PC-9 (cell line): ENCODE measurements at places on chromosomes 11 and 22. TPM values are rescaled to one million over a fixed set of nuclear protein-coding genes. Genes with fewer than 3 reads are reported as not detected.
A peak's percentile ranks its signal among the peaks of the same experiment; 100 is the strongest.

DNA sequence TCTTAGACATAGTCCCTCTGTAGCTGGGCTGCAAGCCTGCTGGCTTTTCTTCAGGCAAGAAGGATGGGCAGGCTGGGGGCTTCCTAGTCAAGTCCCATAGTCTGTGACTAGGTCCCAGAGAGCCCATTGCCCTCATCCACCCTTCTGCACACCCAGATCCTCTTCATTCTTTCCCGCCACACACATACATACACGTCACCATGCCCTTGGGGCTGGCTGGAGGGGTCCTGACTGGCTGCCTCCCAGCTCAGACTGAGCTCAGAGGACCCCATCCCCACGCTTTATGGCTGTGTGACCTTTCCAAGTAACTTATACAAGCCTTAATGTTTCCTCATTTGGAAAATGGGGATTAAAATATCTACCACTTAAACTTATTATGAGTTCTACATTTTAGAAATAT, 13.5 kb upstream of the PPFIBP2 start:
- no peaks in the 10 kb centered on the region for H3K4me1 ChIP-seq
- H3K36me3 ChIP-seq, result no peaks in the 10 kb centered on the region
- no peak overlapping the region for H3K27ac ChIP-seq
- H3K4me3 ChIP-seq, result no peak overlapping the region
- DNase-seq, result no peak

GRCh38 chr11:124793466-124794278, 6.5 kb downstream of the MSANTD2 start:
- no peaks in the 10 kb centered on the region for H3K36me3 ChIP-seq
- H3K27ac ChIP-seq, result no peak overlapping the region
- peaks cover 33% of the 10 kb centered on the region for H3K4me1 ChIP-seq
- peak; percentile 67 for DNase-seq

DNA sequence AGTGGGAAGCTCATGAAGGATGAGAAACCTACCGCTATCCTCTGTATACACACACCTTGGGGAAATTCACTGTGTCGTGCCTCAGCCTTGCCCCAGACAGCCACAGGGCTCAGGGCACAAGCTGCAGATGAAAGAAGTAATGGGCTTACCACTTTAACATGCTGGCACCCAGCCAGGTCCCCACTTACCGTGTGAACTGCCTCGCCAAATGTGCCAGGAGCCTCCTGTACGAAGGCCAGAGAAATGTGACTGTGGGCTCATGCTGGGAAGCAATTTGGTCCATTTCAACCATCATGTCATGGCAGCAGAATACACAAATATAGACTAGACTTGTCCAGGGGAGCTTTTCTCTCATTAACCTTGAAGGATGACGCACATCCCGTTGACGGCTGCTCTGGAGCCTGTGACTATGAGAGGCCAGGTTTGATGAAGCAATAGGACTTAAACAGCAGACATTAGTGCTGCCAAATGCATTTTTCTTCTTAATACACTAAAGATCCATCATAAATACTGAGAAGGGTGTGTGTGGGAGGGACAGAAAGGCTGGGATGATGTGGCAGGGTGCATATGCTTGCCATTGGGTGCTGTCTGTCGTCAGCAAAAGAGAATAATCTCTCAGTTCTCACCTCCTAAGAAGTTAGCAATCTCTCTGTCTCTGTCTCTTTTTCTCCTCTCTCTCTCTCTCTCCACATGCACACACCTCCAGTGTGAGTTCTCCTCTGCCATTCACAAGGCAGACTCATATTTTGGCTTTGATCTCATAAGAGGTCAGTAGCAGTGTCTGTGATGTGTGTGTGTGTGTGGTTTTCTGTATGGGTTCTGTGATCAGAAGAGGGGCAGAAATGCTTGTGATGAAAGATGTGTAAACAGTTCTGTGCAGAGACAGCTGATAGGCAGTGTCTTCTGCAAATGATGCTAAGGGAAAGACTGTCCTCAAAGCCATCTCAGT, 142.4 kb downstream of the KIRREL3 start:
- H3K4me1 ChIP-seq, result no peaks in the 10 kb centered on the region
- H3K27ac ChIP-seq, result no peak overlapping the region
- no peaks in the 10 kb centered on the region for H3K36me3 ChIP-seq
- H3K4me3 ChIP-seq, result no peak overlapping the region

Gene OR5AS1
- total RNA-seq, result not detected in 2 replicates

DNA sequence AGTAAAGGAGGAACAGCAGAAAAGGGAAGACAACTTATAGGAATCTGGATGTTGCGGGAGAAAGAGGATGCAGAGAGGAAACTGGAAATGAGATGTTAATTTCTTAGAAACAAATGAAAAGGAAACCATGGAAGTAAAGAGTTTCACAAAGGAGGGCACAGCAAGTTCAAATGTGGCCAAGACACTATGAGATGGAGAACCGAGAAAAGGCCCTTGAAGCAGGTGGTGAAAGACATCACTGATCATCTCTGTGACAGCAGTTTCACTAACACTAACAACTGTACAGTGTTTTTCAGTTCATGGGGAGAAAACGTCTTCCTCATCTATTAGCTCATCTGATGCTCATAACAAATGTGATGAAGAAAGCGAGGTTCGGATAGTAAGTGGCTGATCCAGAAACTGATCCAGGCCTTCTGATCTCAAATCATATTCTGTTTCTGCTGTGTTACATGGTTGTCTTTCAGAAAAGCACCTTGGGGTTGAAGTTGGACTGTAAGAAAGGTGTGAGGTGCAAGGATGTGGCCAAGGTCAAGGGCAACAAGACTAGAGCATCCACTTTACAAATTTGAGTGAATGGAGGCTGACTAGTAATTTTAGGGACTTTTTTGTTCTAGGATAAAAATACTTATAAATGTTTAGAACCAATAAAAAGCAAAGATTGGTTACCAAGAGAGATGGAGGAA, 492.1 kb upstream of the CADM1 start:
- no peaks in the 10 kb centered on the region for H3K4me1 ChIP-seq
- no peak overlapping the region for H3K4me3 ChIP-seq
- H3K27ac ChIP-seq, result no peak overlapping the region
- no peaks in the 10 kb centered on the region for H3K27me3 ChIP-seq
- no peaks in the 10 kb centered on the region for H3K36me3 ChIP-seq
- no peak for DNase-seq

GRCh38 chr11:62854825-62855570, 15.6 kb upstream of the WDR74 start:
- H3K27ac ChIP-seq, result peak overlapping the region; percentile 61
- peak overlapping the region; percentile 97 for H3K4me3 ChIP-seq
- peaks cover 37% of the 10 kb centered on the region for H3K4me1 ChIP-seq
- peaks cover 39% of the 10 kb centered on the region for H3K36me3 ChIP-seq
- no peaks in the 10 kb centered on the region for H3K27me3 ChIP-seq
- no peak for DNase-seq

Gene PARVA
- total RNA-seq, result 31.5 and 41.2 TPM in 2 replicates

DNA sequence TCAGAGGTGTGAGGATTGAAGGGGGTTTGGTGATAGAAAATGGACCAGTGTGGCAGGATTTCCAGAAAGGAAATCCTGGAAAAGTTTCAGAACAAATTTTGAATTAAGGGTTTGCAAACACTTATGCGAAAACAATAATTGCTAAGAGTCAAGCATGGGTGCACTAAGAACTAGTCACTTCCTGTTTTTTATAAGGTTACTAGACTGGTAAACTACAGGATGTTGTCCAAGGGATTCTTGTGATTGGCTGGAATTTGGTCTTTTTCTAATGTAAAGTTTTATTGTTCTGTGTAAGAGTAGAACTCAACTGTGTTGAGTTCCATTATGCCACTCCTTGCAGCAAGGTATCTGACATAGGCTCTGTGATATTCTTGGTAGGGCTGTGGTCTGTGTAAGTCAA, 54.1 kb downstream of the LIF start:
- no peak overlapping the region for H3K27ac ChIP-seq
- peaks cover 59% of the 10 kb centered on the region for H3K4me1 ChIP-seq
- H3K36me3 ChIP-seq, result no peaks in the 10 kb centered on the region
- no peak overlapping the region for H3K4me3 ChIP-seq
- H3K27me3 ChIP-seq, result no peaks in the 10 kb centered on the region
- no peak for DNase-seq

DNA sequence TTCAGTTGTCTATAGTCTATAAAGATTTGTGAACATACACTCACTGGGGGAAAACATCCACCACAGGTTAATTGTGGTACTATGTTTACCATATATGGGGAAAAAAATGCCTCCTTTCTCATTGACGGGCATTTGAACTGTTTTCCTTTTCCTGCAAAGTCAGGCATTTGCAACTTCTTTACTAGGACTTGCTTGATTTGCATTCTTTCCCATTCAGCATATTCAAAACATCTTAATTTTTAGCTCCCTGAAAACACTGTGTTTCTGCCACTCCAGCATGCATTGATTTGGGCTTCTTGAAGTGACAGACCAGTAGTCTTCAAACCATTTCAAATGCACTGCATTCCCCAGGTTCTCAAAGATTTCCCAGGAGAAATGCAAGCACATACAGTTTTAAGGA, 67.6 kb downstream of the INSC start:
- no peak overlapping the region for H3K4me3 ChIP-seq
- no peak for DNase-seq
- H3K27me3 ChIP-seq, result no peaks in the 10 kb centered on the region
- no peak overlapping the region for H3K27ac ChIP-seq
- H3K36me3 ChIP-seq, result no peaks in the 10 kb centered on the region

DNA sequence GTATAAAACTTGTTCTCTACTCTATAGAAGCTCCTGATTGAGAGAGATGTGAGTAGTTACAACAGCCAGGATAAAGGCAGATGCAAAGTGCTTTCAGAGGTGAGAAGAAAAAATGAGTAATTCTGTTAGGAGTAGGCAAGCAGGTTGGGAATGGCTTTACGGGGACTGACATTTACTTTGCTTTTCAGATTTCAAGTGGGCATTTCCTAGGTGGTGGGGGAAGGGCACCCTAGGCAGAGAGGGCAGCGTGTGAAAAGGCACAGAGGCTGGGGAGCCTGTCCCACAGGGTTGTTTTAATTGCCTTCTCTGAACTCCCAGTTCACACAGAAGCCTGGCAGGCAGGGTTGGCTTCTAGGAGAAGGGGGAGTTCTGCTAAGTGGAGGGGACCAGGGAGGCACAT, 106.5 kb downstream of the NAV2 start:
- H3K4me1 ChIP-seq, result no peaks in the 10 kb centered on the region
- H3K27ac ChIP-seq, result no peak overlapping the region
- H3K36me3 ChIP-seq, result no peaks in the 10 kb centered on the region
- no peak overlapping the region for H3K4me3 ChIP-seq
- H3K27me3 ChIP-seq, result no peaks in the 10 kb centered on the region

DNA sequence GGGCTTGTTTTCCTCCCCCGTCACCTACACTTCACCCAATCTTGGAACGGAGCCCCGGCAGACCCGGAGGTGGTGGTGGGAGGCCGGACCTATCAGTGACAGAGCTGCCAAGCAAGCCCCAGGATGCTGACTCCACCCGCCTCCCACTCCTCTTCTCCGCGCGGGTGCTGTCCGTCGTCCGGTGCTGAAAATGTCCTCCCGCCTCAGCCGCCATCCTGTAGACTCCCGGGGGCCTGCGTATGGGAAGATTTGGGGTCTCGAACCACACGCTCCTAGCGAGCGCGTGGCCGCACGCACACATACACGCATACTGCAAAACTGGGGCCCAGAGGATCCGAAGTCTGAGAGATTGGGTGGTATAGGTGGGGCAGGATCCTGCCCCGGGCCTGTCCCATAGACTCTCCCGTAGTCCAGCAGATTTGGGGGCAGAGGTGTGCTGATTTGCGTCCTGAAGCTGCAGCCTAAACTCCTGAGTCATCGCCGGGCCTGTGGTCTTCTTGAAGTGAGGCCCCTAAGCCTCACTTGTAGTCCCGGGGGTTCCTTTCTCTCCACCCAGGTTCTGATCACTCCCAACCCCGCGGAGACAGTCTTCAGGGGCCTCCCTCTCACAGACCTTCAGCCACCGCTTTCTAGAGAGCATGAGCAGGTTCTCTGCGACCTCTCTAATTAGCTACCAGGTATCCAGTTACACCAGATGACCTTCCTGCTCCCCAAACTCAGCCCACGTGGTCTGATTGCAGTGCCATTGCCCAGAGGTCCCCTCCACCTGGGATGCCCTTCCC, 796 bp upstream of the YIF1A start:
- no peak for DNase-seq
- H3K36me3 ChIP-seq, result no peaks in the 10 kb centered on the region
- H3K27ac ChIP-seq, result peak overlapping the region; percentile 71
- peak overlapping the region; percentile 96 for H3K4me3 ChIP-seq
- H3K4me1 ChIP-seq, result peaks cover 19% of the 10 kb centered on the region
- no peaks in the 10 kb centered on the region for H3K27me3 ChIP-seq

DNA sequence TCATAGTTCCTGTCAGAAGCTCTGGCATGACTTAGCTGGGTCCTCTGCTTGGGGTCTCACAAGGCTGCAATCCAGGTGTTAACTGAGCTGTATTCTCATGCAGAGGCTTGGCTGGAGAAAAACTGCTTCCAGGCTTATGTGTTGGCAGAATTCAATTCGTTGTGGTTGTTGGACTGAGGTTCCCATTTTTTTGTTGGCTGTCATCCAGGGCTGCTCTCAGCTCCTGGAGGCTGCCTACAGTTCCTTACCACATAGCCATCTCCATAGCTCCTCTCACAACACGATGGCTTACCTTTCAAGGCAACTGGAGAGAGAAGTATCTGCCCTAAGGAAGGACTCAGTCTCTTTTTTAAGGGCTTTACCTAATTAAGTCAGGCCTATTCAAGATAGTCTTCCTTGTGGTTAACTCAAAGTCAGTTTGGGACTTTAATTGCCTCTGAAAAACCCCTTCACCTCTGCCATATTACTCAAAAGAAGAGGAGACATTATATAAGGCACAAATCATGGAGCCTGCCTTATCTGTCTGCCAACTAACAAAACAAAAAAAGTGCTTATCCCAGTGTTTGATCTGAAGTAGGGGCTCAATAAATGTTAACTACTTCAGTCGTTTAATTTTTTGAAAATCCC, 35.2 kb downstream of the OR2AG2 start:
- H3K36me3 ChIP-seq, result no peaks in the 10 kb centered on the region
- no peak overlapping the region for H3K27ac ChIP-seq
- DNase-seq, result no peak
- no peaks in the 10 kb centered on the region for H3K4me1 ChIP-seq

Gene OLFML1
- total RNA-seq, result not detected in 2 replicates

GRCh38 chr22:37266581-37267134, 15.7 kb upstream of the CYTH4 start:
- H3K27ac ChIP-seq, result no peak overlapping the region
- peaks cover 13% of the 10 kb centered on the region for H3K4me1 ChIP-seq
- peak overlapping the region; percentile 56; the same call in 1 of the 2 replicates for H3K4me3 ChIP-seq

Gene SCGB1A1
- not detected in 2 replicates for total RNA-seq

Gene ARHGAP42
- 12.8 and 16.1 TPM in 2 replicates for total RNA-seq

GRCh38 chr11:125429174-125429707, 66.8 kb downstream of the FEZ1 start:
- H3K36me3 ChIP-seq, result no peaks in the 10 kb centered on the region
- H3K27me3 ChIP-seq, result peaks cover 30% of the 10 kb centered on the region
- no peaks in the 10 kb centered on the region for H3K4me1 ChIP-seq
- no peak overlapping the region for H3K27ac ChIP-seq

- no peaks in the 10 kb centered on the region for H3K27me3 ChIP-seq
- DNase-seq, result no peak
These were observed 9.1 kb downstream of the UCP3 start for GRCh38 chr11:73999581-74000306.
